ENCODE measurements at places on chromosomes 1 and 21. TPM values are rescaled to one million over a fixed set of nuclear protein-coding genes. Genes with fewer than 3 reads are reported as not detected.

DYRK3 gene
- 9.3 TPM for total RNA-seq

CD1B gene
- not detected for total RNA-seq

NUDT4B gene
- 2.4 TPM for total RNA-seq

LCE1A gene
- not detected for total RNA-seq

UMODL1 gene
- total RNA-seq: not detected

ANGPTL3 gene
- not detected for total RNA-seq

REN gene
- total RNA-seq: not detected

NOS1AP gene
- total RNA-seq: 0.39 TPM

SPRR2D gene
- not detected for total RNA-seq

PLPPR4 gene
- not detected for total RNA-seq

KRTAP19-5 gene
- total RNA-seq: not detected

IL12RB2 gene
- total RNA-seq: 0.04 TPM

RAB3GAP2 gene
- total RNA-seq: 13.3 TPM

LYPD8 gene
- 0.45 TPM for total RNA-seq

LCE1F gene
- not detected for total RNA-seq

MEX3A gene
- 2.2 TPM for total RNA-seq

KLHL20 gene
- total RNA-seq: 12.3 TPM
